Fibroblast of skin of right biceps (primary cell): ENCODE measurements at places on chromosomes 11 and 22.

- DNase-seq, result no peak
Observed at GRCh38 chr22:19108807-19109197, 13.4 kb downstream of the DGCR2 start.

- DNase-seq, result no peak
Observed at GRCh38 chr11:131629925-131630540, 259.6 kb downstream of the NTM start.

- DNase-seq, result no peak
Observed at GRCh38 chr22:31100762-31101525, 6.4 kb downstream of the SELENOM start.

DNA sequence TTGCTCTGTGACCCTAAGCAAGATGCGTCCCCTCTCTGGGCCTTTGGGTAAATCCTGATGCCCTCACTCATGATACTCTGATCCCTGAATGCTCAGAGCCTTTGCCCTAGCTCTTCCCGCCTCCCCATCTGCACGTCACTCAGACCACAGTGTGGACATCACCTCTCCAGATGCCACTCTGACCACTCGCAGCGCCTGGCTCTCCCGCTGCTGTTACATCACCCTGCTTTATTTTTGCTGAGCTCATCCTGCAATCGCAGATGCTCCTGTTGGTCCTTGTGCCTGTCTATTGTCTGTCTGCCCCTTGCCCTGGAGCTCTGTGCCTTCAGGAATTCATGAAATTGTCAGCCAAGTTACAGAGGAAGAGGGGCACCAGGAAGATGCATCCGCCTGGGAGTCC is 5.5 kb downstream of the OSM start:
- DNase-seq, result no peak

DNA sequence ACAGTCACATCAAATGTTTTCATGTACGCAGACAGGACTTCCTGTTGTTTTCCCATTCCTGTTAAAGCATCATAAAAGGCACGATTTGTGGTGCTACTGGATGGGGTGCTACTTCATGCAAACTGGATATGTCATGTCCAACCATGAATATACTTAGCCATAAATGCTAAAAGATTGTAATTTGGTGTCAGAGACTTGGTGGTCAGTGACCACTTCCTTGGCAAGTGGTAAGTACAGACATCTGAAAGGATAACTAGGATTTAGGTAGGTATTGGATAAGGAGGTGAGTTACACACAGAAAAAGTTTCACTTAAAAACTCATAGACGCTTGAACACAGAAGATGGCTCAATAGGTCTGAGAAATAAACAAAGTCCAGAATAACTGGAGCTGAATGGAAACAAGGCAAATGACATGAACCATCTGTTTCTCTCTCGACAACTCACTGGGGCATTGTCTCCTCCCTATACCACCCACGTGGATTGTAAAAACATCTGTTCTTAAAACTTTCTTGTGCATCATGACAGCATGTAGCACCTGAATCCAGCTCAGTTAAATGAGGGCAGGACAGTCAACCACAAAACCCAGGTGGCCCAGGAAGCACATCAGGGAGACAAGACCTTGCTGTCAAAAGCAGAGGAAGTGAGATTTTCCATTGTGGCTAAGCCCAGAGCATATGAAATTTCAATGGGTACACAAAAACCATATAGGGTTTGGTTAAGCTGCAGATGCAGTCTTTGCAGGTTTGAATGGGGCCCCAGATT is 22.1 kb upstream of the IGLL5 start:
- no peak for DNase-seq

GRCh38 chr22:49023879-49024774 is 803.5 kb downstream of the BRD1 start:
- DNase-seq, result no peak

DNA sequence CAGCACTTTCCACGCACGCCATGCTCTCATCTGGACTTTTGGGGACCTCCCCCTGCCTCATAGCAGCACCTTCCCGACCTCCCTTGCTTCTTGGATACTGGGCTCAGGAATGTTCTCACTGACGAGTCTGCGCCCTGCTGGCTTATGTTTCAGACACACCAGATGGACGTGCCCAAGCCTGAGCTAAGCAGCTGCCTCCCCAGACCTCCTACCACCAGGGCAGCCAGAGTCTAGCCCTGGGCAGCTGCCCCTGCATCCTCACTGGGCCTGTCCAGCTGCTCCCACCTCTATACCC is 13.2 kb upstream of the RGL4 start:
- DNase-seq, result no peak

DNA sequence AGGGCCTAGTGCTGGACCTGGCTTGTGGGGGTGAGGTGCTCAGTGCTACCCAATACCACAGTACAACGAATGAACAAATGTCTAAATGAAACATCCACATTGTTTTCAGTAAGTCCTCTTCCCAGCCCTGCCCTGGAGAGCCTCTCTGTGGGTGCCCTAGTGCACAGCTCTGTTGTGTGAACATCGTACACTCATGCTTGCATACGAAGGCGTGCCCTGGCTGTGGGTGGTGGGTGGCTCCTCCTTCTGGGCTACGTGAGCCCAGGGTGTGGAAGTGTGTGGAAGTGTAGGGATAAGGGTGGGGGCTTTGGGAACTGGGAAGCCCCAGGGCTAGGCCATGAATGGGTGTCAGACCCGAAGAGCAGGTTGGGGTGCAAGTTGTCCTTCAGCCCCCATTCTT is 592 bp upstream of the NLRX1 start:
- no peak for DNase-seq

DNA sequence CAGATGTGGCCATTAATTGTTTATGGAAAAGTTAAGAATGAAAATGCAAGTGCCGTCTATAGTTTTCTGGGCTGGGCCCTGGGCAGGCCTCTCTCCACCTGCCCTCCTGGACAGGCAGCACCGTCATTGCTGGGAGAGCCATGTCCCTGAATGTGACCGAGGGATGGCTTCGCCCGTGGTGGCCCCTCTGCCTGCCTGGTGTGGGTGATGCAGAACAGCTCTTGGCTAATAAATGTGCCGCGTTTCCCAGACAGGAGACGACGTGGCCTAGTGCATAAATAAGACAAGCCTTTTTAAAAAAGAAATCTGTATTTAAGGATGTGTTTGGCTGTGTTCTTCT is 407.3 kb downstream of the TBC1D22A start:
- no peak for DNase-seq

GRCh38 chr22:49789289-49790141 is 38.2 kb downstream of the BRD1 start:
- no peak for DNase-seq

DNA sequence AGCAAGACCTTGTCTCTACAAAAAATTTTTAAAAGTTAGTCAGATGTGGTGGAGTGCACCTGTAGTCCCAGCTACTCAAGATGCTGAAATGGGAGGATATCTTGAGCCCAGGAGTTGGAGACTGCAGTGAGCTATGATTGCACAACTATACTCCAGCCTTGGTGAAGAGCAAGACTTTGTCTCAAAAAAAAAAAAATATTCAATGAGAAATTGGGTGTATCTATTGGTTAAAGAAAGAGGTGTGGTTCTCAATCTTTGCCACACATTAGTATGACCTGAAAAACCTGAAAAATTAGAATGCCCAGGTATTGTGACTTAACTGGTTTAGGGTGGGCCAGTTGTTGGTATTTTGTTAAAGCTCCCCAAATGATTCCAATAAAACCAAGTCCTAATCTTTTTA is 32.4 kb downstream of the MTNR1B start:
- no peak for DNase-seq

- DNase-seq, result no peak
Observed at GRCh38 chr11:75369560-75370255, 18.2 kb upstream of the ARRB1 start.

DNA sequence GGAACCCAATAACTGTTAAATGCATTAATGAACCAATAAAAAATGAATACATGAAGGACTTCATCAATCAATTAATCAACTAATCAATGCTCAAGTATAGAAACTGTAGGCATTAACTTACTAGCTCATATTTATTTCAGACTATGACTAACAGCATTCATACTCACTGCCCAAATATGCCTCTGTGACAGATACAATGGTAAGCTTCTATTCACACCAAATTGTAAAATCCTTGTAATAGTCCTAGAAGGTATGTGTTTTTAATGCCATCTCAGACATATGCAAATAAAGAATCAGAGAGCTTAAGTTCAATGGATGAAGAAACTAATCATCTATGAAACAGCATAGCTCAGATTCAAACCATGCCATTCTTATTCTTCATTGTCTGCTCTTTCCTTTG is 1253.6 kb upstream of the TENM4 start:
- DNase-seq, result no peak

- no peak for DNase-seq
Observed at GRCh38 chr11:121582296-121582695, 129.5 kb upstream of the SORL1-AS1 start.

GRCh38 chr22:29872989-29873388 is 10.0 kb upstream of the MTMR3 start:
- no peak for DNase-seq

- no peak for DNase-seq
Observed at GRCh38 chr11:115585361-115586024, 81.3 kb upstream of the CADM1 start.

DNA sequence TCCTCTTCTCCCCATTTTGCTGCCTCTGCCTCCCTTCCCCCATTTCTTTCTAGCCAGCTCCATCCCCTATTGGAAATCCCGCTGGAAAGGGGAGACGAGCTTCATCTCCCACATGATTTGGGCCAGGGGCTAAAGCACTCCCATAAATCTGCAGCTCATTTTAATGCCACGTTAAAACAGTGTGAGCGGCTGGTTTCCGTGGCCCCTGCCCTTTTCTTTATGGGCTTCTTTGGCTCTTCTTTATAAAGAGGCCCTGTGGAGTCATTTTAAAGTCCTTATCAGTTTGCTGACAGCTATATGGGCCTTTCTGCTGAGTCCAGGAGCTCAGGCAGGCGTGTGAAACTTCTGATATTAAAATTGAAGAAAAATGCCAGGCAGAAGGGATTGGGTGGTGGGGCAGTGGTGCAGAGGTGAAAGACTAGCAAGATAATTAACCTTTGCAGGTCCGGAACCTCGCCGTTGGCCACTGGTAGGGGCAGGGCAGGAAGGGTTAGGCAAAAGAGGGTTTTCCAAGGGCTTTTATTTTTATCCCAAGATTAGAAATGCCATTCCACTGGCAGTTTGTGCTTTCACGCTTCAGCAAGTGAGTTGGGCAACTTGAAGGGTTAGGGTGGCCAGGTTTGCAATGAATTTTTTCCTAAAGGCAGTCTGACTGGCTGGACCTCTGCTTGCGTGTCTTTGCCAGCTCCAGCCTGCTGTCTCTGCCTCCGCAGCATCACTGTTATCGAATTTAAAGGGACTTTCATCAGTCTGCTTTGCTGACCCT is 44.3 kb downstream of the EXT2 start:
- no peak for DNase-seq

- no peak for DNase-seq
Observed at GRCh38 chr11:114044042-114044871, 15.3 kb upstream of the ZBTB16 start.

DNA sequence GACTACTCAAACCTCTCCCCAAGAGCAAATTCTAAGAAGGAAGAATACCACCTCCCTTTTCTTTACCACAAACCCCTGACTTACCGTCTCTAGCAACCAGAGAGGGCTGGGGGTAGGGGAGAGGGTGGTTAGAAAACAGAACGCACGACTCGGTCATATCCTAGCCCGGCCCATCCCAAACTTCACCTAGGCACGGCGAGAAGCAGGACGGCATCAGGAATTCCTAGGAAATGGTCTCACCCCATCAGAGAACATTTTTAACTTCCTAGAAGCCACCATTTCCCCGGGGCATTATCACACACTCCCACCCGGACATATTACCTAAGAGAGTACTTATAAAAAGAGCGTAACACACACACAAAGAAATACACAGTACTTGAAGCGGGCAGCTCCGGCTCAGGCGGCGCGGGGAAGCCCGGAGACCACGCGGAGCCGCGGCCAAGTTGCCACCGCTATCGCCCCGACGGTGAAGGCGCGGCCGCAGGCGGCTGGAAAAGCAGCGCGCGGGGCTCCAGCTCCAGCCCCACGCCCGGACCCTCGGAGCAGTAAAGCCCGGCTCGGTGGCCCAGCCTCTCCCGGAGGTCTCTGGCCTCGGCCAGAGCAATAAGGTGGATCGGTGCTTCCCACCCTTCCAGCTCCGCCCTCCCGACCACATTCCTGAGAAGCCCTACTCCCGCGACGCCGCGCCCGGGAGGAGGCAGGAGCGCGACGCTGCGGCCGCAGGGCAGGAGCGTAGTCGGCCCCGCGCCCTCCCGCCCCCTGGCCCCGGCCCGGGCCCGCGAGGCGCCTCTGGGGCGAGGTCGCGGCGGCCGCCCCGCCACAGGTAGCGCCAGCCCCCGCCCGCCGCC is 878 bp downstream of the RRAS2 start:
- DNase-seq, result peak; percentile 79

GRCh38 chr22:40862013-40862412 is at the start of gene DNAJB7:
Gene DNAJB7 (minus strand): TSS chr22:40862113. CDS start chr22:40861994, 119 bp downstream.
- no peak for DNase-seq

- peak; percentile 37 for DNase-seq
Observed at GRCh38 chr11:43962383-43963278, 20.2 kb downstream of the C11orf96 start.

DNA sequence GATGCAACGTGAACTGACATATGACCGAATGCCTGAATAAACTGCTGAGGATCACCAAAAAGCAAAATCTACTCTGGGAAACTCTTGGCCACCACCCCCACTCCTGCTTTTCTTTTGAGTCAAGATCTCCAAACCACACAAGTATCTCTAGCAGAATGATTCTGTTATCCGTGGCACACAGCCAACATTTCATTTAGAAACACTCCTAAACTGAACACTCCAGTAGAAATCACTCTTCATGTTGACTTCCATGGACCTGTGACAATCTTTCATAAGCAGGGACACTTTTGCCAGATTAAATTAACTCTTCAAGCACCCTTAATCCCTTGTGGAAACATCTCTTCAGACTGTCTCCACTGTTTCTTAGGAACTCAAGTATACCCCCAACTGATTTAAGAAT is 44.4 kb downstream of the VSIG10L2 start:
- peak; percentile 87 for DNase-seq

GRCh38 chr22:20464096-20464614 is 26.5 kb upstream of the SCARF2 start:
- no peak for DNase-seq

GRCh38 chr22:47012589-47013370 is 250.3 kb downstream of the TBC1D22A start:
- peak; percentile 68 for DNase-seq

DNA sequence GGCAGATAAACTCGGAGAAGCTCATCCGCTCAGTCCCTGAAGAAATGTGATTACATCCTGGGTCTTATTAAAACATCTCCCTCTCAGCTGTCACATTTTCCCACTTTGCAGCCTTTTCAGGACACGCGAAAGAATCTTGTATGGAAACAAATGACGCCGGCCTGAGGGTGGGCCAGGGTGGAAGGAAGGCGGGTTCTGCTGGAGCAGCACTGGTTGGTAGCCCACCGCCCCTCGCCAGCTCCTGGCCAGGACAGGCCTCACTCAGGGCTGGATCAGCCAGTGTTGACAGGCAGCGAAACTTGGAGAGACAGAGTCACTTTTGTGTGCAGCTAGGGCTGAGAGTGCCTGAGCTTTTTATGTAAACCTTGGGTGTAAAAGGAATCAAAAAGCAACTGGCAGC is 371.8 kb downstream of the TBC1D22A start:
- no peak for DNase-seq
